ENCODE measurements at places on chromosomes 3 and 15.

DNA sequence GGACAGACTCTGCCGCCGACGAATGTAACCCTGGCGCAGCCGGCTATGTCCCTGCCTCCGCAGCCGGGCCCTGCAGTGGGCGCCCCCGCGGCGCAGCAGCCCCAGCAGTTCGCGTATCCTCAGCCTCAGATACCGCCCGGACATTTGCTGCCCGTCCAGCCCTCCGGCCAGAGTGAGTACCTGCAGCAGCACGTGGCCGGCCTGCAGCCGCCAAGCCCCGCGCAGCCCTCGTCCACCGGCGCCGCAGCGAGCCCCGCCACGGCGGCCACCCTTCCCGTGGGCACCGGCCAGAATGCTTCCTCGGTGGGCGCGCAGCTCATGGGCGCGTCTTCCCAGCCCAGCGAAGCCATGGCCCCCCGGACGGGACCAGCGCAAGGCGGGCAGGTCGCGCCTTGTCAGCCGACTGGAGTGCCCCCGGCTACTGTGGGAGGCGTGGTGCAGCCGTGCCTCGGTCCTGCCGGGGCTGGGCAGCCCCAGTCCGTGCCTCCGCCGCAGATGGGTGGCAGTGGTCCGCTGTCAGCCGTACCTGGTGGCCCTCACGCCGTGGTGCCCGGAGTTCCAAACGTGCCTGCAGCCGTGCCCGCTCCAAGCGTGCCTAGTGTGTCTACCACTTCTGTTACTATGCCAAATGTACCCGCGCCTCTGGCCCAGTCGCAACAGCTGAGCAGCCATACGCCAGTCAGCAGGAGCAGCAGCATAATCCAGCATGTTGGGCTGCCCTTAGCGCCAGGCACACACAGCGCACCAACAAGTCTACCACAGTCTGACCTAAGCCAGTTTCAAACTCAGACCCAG lies 2.4 kb downstream of the TSC22D2 start:
- no peak for DNase-seq

GRCh38 chr3:82745544-82745943 lies 984.1 kb upstream of the GBE1 start:
- no peak for DNase-seq

DNA sequence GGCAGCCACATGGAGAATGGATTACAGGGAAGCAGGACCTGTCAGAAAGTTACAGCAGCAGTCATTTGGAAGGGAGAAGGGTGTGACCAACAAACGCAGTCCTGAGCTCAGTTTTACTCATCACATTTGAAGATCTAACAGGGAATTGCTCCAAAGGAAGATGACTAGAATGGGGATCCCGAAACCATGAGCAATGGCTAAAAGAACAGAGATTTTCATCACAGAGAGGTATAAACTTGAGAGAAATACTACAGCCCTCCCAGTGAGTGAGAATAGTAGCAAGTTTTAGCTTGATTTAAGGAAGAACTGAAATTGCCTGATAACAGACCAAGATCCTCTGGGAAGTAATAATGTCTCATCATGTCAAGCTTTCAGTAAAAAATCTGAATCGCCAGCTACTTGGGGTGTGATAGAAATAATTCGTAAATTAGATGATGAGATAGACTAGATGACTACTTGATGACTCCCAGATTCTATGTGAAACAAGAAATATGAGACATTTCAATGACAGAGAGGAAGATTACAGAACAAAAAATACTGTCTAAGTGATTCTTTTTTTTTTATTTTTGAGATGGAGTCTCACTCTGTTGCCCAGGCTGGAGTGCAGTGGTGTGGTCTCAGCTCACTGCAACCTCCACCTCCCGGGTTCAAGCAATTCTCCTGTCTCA lies 16.9 kb downstream of the CD47 start:
- no peak for DNase-seq

GRCh38 chr15:63136742-63137141 lies 15.1 kb downstream of the LACTB start:
- no peak for DNase-seq

DNA sequence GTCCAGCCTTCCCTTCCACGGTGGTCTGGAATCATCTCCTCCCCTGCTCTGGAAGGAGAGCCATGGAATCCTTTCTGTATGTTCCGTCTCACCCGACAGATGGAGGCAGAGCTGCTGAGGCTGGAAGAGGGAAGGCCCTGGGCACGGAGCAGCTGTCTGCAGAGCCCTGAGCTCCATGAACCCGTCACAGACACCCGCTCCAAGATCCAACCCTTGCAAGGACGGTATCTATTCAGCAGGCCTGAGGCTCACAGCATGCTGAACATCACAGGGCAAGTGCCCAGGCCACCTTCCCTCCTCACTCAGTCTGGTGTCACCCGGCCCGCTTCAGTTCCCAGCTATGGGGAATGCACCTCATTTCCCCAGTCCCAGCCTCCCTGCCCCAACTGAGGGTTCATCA lies 103.9 kb downstream of the LRIG1 start:
- DNase-seq = no peak

DNA sequence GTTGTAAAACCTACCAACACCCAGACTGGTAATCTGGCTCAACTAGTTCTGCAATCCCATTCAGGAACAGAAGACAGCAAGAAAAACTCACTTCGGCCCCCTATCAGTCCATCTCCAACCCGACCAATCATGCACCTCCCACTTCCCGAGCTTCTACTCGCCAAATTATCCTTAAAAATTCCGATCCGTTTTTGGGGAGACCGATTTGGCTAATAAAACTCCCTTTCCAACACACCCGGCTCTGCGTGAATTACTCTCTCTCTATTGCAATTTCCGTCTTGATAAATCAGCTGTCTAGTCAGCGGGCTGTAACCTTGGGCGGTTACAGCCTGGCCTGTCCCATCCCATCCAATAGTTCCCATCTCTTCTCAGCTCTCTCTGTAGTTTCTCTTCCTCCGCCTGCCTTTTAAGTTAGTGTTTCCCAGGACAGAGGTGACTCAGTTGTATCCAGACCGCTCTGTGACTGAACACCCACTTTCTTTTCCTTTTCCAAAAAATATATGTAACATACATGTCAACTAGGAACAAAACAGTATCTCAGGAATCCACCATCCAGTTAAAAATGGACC lies 780 bp upstream of the ACAD9 start:
- DNase-seq = no peak

DNA sequence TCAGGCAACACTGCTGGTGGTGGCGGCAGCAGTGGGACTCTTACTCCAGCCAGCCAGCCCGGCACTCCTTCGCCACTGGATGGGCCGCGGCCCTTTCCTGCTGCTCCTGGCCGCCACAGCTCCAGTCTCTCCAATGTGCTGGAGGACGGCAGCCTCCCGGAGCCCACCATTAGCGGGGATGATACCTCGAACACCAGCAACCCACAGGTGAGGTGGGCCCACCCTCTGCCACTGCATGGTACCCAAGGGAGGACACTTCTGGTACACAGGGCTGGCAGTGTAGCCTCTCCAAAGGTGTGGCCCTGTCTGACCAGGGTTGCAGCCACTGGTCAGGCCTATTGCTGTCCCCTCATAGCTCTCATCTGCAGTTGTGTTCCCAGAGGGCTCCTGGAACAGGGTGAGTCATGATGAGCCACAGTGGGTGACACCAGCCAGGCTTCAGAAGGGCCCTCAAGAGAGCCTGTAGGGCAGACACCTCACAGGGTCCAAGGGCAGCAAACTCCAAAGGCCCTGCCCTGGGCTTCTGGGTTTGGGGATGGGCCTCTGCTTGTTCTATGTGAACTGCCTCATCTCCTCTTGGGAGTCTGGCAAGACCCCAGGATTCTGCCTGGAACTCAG lies 20.8 kb downstream of the NBEAL2 start:
- DNase-seq = no peak

DNA sequence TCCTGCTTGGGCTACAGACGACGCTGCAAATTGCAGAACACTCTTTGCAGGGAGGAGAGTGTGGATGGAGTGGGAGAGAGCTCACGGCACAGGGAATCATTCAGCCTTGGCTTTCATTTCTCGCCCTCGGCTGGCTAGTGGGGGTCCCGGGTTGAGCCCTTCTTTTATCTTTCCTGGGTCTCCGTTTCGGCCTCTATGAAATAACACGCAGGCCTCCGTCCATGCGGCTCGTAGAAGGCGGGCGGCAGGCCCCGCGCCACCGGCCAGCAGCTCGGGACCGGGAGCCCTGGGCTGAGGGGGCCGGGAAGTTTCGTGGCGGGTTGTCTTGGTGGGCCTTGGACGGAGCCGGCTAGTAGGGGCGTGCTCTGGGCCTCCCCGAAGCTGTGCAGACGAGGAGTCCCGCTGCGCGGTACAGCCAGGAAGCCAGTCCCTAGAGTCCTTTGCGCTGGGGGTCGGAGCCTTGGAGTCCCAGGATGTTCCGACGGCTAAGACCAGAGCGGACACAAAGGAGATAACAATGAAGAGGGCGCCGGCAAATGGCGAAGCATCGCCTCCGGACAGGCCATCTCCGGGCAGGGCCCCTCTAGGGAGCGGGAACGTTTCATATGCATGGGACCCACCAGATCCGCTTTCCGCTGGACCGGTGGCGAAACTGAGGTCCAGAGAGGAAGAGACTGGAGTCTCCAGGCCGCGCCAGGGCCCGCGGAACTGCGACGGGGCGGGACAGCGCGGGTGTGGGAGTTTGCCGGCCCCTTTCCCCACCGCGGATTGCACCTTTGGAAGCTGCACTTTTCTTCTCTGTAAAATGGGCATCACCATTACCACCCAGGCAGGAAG lies 4.3 kb downstream of the RNU6-1 start:
- no peak for DNase-seq

- DNase-seq = no peak
Observed at GRCh38 chr15:66023311-66023972, 154.2 kb downstream of the RAB11A start.

DNA sequence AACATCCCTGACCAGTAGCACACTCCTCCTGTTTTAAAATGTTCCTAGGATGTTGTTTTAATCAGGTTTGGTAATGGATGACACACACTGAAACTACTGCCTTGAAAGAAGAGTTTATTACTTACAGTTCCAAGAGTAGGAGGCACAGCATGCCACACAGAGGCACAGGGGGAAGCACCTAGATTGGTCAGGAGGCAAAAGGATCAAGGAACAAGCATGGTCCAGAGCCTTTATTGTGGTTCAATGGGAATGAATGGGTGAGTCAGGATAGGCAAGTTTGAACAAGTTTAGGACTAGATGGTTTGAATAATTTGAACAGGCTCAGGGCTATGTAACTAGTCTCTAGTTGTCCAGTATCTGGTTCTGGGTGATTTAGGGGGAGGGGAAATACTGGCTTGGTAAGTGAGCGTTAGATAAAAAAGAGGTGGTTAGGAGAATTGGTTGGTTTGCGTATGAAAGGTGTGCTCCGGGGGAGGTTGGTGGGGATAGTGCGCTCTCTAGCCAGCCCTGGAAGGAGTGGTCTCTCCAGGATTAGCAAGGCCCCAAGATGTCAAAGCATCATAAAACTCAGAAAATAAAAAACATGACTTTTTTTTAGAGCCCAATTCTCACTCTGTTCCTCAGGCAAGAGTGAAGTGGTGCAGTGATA lies 35.1 kb downstream of the TMOD3 start:
- no peak for DNase-seq

DNA sequence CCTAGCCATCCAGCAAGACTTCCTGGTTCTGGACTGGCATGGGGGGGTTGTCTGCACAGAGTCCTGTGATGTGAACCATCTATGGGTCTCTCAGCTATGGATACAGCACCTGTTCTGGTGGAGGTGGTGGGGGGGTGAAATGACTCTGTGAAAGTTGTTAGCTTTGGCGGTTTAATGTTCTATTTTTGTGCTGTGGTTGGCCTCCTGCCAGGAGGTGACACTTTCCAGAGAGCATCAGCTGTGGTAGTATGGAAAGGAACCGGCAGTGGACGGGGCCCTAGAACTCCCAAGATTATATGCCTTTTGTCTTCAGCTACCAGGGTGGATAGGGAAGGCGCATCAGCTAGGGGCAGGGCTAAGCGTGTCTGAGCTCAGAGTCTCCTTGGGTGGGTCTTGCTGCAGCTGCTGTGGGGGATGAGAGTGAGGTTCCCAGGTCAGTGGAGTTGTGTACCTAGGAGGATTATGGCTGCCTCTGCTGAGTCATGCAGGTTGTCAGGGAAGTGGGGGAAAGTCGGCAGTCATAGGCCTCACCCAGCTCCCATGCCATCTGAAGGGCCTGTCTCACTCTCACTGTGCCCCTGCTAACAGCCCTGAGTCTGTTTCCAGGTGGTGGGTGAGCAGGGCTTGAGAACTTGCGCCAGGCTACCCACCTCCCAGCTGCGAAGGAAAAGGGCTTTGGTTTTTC lies 7.1 kb upstream of the LARS2 start:
- no peak for DNase-seq

GRCh38 chr3:168113848-168114247 lies 18.1 kb upstream of the GOLIM4 start:
- no peak for DNase-seq

DNA sequence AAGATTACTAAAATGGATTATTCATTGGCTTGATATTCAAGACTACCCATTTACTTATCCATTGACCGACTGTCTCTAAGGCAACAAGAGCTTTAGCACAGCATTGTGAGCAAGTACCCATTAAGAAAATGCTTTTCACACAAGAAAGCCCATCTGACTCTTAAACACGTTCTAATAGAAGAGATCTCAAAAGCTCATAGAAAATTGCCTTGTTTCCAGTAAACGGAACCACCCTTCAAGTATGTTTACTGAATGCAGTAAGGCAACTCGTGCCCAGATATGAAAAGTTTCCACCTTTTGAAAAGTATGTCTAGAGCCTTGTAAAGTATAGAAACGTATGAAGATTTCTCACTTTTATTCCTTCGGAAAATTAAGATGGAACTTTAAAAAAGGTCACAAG lies 655.3 kb upstream of the ALCAM start:
- no peak for DNase-seq

DNA sequence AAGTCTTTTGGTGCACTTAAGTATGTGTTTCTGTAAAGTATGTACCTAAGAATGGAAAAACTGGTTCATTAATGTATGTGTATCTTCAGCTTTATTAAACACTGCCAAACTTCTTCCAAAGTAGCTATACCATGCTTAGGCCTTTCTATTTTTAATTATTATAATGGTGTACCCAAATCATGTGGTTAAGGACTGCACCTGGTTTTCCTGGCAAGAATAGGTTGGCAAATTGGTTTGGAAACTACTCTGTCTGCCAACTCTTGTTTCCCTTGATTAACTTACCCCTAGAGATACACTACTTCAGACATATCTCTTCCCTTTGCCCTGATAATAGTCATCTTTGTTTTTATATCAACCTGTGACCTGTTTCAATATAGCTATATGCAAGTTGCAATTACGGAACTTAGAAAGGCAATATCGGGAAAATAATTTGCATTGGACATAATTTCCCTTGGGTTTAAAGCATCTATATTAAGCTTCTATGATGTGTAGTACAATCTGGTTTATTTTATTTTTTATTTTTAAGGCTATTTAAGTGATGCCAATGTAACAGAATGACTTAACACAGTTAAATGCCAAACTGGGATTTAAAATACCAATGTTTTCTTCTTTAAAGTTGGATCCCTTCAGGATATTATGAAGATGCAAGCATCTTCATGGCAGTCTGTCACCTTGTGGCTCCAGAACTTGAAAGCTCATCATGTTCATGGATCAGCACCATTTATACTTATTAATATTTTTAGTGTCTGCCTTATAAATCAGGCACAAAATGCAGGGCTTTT lies 40.6 kb upstream of the TMEM108 start:
- no peak for DNase-seq

DNA sequence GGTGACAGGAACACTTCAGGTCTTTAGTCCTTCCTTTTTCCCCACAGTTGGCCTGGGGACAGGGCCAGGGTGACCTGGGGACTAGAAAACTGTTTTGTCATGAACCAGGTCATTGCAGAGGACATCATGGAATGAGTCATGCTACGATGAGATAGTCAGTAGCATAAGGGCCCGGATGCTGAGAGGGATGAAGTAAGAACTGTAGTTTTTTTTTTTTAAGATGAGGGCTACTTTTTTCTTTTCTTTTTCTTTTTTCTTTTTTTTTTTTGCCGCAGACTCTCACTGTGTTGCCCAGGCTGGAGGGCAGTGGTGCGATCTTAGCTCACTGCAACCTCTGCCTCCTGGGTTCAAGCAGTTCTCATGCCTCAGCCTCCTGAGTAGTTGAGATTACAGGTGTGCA lies 8.0 kb downstream of the MAP2K5 start:
- no peak for DNase-seq

All from GDM1 (cell line).